ENCODE measurements at places on chromosomes 13 and 19. TPM values are rescaled to one million over a fixed set of nuclear protein-coding genes. Genes with fewer than 3 reads are reported as not detected.

GRCh38 chr13:109743706-109744453, 42.5 kb downstream of the IRS2 start:
- H3K4me3 ChIP-seq: no peak overlapping the region
- DNase-seq: peak; percentile 55
- peaks cover 11% of the 10 kb centered on the region for H3K27me3 ChIP-seq
- peaks cover 15% of the 10 kb centered on the region for H3K4me1 ChIP-seq
- H3K27ac ChIP-seq: no peak overlapping the region
- no peaks in the 10 kb centered on the region for H3K36me3 ChIP-seq

DNA sequence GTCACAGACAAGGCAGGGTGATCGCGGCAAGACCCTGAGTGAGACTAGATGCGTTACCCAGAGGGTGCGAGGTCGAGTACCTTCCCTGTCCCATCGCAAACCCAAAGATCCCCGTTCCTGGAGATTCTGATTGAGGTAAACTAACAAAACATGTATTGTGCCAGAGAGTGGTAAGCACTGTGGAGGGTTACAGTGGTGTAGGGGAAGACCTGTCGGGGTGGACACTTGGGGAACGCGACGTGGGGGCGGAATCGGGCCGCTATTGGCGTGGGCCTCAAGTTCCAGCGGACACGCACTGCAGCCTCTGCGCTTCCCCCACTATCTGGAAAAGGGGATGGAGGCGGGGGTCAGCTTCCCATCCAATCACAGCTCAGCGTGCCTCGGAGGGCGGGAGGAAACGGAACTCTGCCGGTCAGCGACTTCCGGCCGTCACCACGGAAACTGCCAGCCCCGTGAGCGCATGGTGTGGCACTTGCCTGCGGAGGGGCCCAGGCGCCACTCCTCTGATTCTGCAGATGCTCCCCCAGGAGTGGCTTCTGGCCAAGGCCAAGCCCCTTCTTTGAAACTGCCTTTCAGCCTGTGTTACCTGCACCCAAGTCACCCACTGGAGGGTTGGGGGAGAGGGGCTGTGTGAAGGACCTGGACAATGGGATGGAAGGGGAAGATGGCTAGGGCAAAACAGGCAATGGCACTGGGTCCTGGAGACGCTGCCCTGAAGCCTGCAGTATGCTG, 1.0 kb upstream of the UBE2M start:
- peak overlapping the region; percentile 96 for H3K4me3 ChIP-seq
- no peaks in the 10 kb centered on the region for H3K27me3 ChIP-seq
- DNase-seq: peak; percentile 77
- H3K27ac ChIP-seq: peak overlapping the region; percentile 99
- H3K4me1 ChIP-seq: peaks cover 70% of the 10 kb centered on the region

GRCh38 chr13:43347877-43348276, 324.5 kb downstream of the DNAJC15 start:
- no peak overlapping the region for H3K27ac ChIP-seq
- no peaks in the 10 kb centered on the region for H3K4me1 ChIP-seq
- H3K4me3 ChIP-seq: no peak overlapping the region
- H3K27me3 ChIP-seq: peaks cover 22% of the 10 kb centered on the region
- DNase-seq: no peak

DNA sequence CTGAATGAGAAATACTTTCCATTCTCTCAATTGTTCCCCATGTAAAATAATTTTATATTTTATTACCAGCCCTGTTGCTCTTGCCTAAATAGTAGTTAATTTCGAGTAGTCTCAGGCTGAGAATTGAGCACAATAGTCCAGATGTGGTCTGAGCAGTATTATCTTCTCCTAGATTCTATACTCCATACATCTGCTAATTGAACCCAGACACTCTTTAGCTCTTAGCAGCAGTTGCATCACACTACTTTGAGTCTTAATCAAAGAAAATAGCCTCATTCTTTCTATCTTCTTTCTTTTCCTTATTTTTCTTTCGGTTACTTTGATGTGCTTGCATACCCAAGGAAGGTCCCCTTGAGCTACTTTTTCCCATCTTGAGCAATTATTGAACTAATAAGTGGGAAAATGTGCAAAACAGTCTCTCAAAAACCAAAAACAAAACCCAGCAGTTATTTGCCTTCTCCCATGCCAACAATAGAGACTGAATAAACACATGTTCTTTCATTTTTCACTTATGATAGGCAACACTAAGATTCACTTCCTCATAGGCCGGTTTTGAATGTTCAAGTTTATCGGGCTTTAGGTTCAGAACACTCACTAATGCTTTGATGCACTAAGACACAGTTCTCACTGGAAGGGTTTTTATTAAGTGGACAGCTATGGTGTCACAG, 204.5 kb downstream of the POU4F1 start:
- no peaks in the 10 kb centered on the region for H3K4me1 ChIP-seq
- H3K27me3 ChIP-seq: no peaks in the 10 kb centered on the region
- no peak for DNase-seq
- H3K27ac ChIP-seq: no peak overlapping the region

ZNF442 gene
- total RNA-seq: 1.3 TPM
